ENCODE measurements at places on chromosomes 6 and 20.

DNA sequence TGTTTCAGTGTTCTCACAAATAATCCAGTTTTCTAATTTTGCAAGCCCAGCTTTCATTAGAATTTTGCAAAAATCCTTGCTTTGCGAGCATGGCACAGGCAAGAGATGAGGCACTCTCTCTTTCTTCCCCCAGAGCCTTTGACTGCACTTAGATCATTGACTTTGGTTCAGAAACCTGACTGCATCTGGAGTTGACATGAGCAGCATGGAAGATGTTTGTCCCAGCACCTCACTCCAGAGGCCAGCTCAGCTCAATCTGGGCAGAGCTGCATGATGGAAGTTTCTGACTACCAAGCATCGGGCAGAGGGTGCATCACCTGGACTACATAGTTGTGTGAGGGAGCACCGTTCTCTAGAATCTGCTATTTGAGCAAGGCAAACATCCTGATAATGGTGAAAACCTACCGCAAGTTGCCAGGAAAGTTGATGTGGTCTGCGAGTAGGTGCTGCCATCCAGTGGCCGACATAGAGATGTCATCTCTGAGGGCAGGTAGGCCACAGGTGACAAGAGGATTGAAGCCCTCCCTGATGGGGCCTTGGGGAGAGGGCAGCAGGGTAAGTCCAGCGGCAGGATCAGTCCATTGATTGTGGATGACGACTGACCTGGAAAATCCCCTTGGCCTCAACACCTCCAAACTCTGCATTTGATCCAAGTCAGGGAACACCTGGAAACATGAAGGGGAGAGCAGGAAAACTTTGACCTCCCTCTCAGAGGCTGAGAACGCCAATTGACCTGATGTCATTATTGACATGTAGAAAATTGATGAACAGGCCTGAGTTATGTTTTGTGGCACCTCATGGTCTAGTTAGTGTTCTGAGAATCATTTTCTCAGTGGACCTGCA lies 3.8 kb upstream of the LPA start:
- DNase-seq = no peak

- no peak for DNase-seq
These were observed 111.2 kb downstream of the KCNQ5 start for GRCh38 chr6:72733045-72733444.

- DNase-seq = no peak
These were observed 4.3 kb upstream of the AKIRIN2 start for GRCh38 chr6:87706187-87706966.

GRCh38 chr6:37517411-37517812 lies 17.7 kb upstream of the CCDC167 start:
- no peak for DNase-seq

DNA sequence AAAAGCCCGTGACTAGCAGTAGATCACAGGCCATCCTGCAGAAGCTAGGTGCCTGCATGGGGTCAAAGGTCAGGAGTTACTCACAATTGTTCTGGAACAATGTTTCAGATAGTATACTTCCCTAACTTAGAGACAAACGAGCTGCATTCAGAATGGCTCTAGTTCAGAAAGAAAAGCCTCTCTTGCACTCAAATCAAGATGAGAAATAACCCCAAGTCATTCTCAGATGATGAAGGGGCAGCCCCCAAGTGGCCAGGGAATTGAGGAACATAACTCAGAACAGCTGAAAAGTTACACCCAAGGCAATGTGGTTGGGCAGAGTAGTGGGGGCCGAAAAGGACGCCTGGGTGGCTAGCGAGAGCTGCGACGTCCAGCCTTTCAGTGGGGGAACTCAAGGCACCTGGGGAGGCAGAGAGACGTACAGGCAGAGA lies 27.8 kb downstream of the FYN start:
- no peak for DNase-seq

- DNase-seq = no peak
These were observed 28.4 kb downstream of the CHMP4B start for GRCh38 chr20:33839591-33839990.

DNA sequence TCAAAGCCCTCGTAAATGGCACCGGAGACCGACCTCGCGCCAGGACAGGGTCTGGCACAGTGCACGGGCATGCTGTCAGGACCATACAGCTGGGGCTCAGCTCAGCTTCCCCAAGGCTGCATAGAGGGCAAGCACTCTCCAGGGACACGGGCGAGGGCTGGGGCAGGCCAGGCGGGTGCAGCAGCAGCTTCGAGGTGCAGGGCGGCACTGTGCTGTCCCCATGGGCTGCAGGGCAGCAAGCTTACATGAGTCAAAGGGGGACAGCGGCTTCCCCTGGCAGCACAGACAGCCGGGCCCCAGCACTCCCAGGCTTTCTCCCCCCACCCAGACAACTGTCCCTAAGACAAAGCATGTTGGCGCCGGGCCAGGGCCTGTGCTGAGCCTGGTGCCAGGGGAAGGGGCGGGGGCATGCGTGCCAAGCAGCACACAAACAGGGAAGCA lies 25.7 kb downstream of the PSMG4 start:
- peak; percentile 37 for DNase-seq

GRCh38 chr6:78810146-78810545 lies 57.2 kb upstream of the IRAK1BP1 start:
- no peak for DNase-seq

- DNase-seq = no peak
These were observed 18.3 kb downstream of the PDE10A start for GRCh38 chr6:165644586-165645266.

DNA sequence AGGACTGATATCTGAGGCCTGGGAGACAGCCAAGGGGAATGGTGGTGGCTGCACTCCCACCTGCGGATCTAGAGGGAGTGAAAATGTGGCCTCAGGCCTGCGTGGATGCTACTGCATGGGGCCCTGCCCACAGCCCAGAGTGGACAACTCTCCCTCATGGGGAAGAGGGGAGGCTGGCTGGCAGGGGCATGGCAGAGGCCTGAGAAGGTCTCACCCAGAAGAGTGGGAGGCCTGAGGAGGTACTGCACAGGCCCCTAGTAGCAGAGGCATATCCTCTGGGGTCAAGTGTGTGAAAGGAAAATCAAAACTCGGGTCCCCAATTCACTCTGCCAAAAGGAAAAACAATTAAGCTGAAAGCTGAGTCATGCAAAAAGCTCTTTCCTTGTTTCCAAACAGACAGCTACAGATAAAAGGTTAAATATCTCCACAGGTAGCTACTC lies 158.2 kb downstream of the AKAP7 start:
- no peak for DNase-seq

- no peak for DNase-seq
These were observed 21.9 kb upstream of the ZSCAN9 start for GRCh38 chr6:28203201-28203600.

GRCh38 chr20:46260480-46260879 lies 47.8 kb downstream of the CDH22 start:
- no peak for DNase-seq

- DNase-seq = no peak
These were observed 9.4 kb upstream of the BIRC7 start for GRCh38 chr20:63226042-63226943.

DNA sequence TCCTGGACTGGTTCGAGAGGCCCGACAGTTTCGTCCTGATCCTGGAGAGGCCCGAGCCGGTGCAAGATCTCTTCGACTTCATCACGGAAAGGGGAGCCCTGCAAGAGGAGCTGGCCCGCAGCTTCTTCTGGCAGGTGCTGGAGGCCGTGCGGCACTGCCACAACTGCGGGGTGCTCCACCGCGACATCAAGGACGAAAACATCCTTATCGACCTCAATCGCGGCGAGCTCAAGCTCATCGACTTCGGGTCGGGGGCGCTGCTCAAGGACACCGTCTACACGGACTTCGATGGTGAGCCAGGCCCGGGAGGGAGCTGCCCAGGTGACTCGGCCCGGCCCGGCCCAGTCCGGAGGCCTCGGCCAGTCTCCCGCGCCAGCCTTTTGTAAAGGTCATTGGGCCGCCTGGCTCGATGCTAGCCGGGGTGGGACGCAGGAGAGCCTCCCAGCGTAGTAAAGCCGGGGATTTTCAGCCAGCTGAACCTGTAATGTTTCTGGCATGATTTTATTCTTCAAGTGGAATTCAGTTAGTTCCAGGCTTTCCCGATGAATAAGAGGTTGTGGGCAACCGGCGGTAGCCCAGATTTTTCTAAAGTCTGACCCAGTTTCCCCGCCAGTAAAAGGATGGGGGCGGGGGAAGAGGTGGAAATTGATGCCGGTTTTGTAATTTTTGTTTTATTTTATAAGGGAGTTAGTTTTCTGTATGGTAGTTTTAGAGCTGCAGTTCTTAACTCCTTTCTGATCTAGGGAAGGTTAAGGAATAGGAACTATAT lies 1.4 kb downstream of the PIM1 start:
- peak; percentile 39 for DNase-seq

GRCh38 chr6:127117979-127118297 lies 533 bp upstream of the RSPO3 start:
- DNase-seq = no peak

- DNase-seq = no peak
These were observed 45.9 kb upstream of the CSE1L start for GRCh38 chr20:48999890-49000870.

DNA sequence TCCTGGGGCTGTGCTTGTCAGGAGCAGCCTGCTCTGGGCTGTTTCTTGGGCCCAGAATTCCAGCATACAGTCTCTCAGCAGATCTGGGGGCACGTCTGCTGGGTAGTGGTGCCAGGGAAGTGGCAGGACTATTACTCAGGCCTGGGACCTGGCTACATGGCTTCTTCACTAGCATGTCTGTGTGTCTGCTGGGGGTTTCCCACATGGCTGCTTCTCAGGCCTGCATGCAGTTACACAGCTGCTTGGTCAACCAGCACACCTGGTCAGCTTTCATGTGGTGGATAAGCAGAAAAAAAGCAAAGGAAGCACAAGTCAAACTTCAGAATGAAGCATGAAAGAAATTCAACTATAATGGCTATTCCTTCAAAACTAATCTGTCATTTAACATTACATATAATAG lies 316.2 kb upstream of the NOX3 start:
- no peak for DNase-seq

DNA sequence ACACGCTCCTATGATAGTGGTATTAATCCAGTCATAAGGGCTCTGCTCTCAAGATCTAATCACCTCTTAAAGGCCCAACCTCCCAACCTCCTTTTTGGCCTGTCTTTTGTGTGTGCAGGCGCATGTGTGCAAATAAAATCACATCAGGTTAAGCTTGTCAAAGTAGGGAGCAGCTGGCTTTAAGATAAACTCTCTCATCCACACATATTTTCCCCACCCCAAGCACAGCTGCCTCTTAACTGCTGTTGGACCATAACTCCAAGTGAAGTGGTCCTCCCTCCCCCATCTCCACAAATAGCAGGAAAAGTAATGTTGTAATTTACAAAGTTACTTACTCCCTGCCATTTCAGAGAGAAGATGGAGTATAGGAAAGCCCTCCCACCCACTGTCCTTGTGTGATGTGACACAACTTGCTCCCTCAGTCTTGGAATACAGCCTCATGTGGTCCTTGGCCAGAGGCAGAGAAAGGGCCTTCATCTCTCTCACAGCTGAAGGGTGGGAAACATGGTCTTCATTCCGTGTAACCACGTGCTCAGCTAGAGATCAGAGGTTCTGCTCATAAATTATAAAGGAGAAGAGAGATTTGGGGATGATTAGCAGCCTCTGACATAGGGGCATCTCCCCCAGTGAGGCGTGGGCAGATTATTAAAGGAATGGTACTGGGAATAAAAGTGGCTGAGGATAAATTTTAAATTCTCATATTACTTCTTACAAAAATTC lies 74.8 kb upstream of the TPD52L1 start:
- no peak for DNase-seq

DNA sequence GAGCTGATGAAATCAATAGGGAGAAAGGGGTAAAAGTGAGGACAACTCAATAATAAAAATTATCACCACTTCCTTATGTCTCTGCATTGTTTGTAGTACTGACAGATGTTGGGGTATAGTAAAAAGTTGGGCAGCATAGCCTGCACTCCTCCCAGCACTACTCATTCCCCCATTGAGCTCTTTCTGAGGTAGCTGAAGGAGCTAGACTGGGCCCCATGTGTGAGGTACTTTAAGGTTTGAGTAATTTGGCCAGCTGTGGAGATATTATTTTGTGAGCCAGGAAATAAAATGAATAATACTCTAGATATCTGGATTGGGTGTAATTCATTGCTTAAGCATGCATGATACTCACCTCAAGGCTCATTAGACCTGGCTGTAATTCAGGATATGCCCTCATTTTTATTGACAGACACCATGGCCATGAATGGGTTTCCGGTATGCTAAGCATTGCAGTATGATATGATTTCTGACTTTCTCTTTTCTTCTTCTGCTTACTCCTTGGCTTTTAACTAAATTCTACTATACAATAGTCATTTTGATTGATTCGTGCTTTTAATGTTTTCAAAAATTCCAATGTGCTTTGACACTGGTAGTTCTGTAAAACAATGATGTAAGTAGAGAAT lies 283.9 kb upstream of the RIMS1 start:
- no peak for DNase-seq

- DNase-seq = no peak
These were observed 10.7 kb downstream of the MYLIP start for GRCh38 chr6:16139556-16139955.

DNA sequence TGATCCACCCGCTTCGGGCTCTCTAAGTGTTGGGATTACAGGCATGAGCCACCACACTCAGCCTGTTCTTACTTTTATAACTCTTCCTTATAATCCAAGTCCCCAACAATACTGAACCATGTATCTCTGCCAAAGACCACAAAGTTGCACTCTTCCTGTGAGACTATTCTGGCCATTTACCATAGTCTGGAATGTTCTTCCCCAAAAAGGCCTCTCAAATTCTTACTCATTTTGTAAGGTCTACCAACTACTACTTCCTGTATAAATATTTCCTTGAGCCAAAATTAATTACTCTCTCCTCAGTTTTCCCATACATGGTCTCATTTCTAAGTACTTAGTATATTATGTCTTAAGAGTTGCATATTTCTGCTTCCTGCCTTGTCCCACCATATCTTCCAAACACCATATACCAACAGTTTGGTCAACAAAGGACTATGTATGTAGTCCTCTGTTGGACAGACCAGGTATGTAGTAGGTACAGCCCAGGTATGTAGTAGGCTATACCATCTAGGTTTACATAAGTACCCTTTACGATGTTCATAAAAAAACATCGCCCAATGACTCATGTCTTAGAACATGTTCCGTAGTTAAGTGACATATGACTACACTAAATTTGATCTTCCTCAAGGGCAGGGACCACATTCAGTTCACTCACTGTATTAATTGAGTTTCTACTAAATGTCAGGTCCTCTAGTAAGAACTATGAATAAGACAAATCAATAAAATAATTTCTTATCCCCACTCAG lies 22.0 kb downstream of the RANBP9 start:
- no peak for DNase-seq

Data from dorsolateral prefrontal cortex (tissue), 122 donors.